ENCODE measurements at places on chromosomes 3 and 15.
A peak's percentile ranks its signal among the peaks of the same experiment; 100 is the strongest.

- DNase-seq: peak; percentile 51
These were observed 2.2 kb downstream of the FURIN start for GRCh38 chr15:90870354-90871138.

GRCh38 chr3:124033360-124034015 is 41.6 kb upstream of the ROPN1 start:
- peak; percentile 53 for DNase-seq

DNA sequence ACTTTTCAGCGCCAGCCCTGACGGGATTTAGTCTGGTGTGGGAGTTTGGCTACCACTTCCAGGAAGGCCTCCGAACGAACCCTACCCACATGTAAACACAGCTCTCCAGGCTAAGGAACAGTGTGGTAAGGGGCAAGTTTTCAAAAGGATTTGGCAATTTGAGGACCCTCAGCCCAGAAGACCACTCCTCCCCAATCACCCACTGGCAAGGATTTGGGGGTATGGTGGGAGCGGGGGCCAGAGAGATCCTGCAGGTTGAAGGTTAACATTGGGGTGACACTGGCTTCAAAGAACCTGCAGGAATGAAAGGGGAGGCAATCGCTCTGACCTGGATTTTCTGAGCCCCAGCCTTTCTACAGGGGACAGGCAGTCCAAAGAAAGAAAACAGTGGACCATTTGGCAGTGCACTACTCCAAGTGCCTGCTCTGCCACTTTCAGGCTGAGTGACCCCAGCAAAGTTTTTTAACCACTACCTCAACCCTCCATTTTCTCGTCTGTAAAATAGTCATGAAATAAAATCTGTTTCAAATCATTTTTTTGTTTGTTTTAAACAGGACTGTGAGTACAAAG is 34.5 kb downstream of the ZIC4 start:
- DNase-seq: no peak

- peak; percentile 55 for DNase-seq
These were observed 93.2 kb downstream of the DGKG start for GRCh38 chr3:186268616-186269448.

- DNase-seq: peak; percentile 49
These were observed 43.4 kb downstream of the GPR160 start for GRCh38 chr3:170081079-170081741.

GRCh38 chr15:71623111-71623510 is 187.2 kb upstream of the NR2E3 start:
- DNase-seq: no peak

DNA sequence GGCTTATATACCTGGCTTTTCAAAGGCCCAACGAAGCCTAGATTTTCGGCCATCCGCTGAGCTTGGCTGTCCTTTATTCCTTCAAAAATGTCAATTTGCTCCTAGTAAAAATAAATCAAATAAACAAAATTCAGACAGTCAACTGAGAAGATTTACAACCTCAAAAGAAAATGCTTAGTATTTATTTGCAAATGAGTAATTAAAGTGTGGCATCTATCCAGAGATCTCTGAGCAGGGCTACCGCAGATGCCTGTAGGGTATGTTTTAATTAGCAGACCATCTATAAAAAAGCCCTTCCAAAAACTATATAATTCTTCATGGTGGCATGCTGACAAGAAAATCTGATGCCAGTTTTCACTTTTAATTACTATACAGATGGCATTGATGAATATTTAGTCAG is 136.2 kb downstream of the SUCLG2 start:
- no peak for DNase-seq

DNA sequence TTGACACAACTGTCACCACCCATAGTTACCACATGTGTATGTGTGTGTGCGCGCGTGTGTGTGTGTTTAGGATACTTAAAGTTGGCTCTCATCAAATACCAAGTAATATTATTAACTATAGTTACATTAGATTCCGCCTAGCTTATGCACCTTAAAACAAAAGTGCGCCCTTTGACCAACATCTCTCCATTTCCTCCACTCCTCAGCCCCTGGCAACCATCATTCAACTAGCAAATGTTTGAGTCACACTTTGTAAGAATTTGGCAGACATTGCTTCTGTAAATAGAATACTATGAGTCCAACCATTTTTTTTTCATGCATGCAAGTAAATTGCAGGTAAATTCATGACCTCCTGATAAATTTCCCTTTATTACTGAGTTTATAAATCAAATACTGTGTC is 169.3 kb downstream of the GBE1 start:
- peak; percentile 60 for DNase-seq

- no peak for DNase-seq
These were observed 439.8 kb downstream of the RBMS3 start for GRCh38 chr3:29720665-29721064.

DNA sequence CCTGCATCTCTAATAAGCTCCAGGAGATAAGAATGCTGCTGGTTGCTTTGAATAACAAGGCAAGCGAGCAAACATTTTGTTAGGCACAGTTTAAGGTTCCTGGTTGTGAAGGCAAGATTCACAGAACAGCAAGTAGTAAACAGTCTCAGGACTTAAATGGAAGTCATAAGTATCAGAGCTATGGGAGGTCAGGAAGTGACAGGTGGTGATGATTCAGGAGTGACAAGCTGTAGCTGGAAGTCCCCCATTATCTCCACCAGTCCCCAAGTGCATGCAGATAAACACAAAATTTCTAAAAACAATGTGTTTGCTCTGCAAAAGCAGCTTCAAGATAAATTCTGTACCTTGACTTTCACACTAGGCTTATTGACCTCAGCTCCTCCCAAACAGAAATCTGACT is 3.3 kb downstream of the FETUB start:
- no peak for DNase-seq

DNA sequence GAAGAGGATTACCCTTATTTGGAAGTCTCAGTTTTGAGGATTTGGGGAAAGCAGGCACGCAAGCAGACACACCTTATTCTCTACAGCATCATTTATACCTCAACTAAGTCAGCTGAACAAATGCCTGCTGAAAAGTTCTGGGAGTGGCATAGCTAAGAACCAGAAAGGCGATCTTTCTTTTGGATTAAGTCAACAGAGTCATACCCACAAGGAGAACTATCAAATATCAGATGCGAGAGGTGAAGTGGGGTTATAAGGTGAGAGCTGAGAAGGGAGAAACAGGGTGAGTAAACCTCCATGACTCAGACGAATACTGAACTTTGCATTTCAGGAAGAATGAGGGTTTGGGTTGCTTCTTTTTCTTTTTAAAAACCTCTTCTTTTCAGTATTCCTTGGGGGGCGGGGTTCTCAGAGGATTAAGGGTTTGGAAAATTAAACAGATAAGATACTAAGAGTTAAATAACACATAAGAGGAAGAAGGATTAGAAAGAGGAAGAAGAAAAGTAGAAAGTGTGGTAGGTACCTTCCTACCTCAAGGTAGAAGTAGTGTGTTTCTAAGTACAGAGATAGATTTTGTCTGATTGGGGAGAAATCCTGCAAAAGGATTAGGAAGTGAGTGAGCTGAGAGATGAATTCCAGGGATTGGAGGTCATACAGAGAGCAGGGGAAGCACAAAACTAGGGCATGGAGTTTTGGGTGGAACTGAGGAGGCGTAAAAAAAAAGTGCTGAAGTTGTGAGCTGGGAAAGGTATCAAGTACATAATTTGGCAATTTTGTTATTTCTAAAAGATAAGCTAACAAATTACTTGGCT is 41.3 kb upstream of the ICE2 start:
- DNase-seq: peak; percentile 40

GRCh38 chr3:61913701-61914100 is 352.3 kb downstream of the PTPRG start:
- no peak for DNase-seq

- DNase-seq: no peak
These were observed 190.3 kb downstream of the FEZF2 start for GRCh38 chr3:62183087-62183486.

GRCh38 chr3:169628567-169628966 is 34.9 kb downstream of the MECOM start:
- DNase-seq: no peak

DNA sequence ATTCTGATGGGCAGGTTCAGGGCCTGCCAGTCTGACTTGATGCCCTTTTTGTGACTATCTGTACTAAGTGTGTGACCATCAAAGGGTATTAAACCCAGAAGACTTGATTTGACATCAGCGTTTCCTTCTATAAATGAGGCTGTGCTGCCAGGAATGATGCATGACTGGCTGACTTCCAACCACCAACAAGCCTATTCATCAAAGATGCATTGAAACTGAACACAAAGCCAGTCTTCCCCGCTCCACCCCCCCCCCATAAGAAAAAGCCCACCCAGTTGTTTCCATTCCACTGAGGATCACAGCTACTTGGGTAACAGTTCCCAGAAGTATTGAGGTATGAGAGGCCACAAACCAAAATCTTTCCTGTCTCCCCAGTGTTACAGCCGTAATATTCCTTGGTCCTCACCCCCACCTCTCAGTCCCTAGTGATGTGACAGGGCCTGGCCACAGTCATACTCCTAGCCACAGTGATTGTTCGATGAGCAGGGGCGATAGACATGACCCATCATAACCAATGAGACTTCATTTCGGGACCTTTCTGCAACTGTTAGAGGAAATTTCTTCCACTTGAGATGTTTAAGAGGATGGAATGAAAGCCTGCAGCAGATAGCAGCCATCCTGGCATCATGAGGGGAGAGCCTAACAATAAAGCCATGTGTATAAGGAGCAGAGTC is 22.6 kb downstream of the SH3BP5 start:
- peak; percentile 33 for DNase-seq

Data from GM23248 (cell line).